Activated CD4-positive, alpha-beta T cell treated with anti-CD3 and anti-CD28 coated beads, Interleukin-2, amount 50 U/mL, for 24 hours (primary cell): ENCODE measurements at places on chromosomes 4 and X.

GRCh38 chr4:23887989-23888388, 1.9 kb downstream of the PPARGC1A start:
- no peak for DNase-seq

DNA sequence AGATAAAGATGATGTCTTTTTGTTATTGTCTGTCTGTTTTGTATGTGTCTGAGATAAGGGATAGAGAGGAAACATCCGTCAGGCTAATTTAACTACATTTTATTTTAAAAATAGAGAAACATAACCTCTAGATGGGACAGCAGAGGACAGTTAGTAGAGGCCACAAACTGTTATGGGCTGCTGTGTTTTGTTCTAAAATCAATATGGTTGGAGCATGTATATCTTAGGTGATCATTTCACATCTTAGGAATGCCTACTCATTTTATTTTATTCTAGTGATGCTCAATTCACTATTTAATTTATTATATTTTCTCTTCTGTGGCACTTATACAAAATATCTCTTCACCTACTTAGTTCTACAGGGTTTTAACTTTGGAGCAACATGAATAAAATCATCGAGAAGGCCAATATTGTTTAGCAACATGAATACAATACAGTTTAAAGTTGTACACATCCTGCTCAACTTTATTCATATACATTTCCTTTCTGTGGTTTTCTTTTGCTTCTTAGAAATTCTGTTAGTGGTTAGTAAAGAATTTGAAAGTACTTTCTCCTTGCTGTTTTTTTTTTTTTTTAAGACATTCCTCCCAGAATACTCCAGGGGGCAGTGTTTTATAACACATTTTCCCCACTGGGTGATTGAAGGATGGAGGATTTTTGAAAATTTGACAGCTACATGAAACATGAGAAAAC, 392.9 kb downstream of the UNC5C start:
- no peak for DNase-seq

- DNase-seq, result no peak
Observed at GRCh38 chr4:110621328-110621812, 1.5 kb downstream of the PITX2 start.

GRCh38 chrX:33908898-33909297, 223.2 kb downstream of the FAM47A start:
- no peak for DNase-seq

DNA sequence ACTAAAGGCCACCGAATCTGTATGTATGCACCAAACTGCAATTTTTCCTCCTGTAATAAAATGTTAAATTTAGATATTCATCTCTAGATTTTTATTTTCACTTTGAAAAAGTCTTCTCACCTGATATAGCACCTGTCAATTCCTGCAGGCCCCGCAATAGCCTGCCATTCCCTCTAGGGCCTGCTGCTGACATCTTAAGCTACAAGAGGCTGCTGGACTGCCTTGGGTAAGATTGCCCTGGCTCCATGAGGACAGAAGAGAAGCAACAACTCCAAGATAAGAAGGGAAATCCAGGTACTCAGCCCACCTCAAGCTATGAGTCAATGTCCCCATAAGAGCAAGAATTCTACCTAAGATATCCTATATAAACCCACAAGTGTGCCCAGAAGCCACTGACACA, 230.2 kb upstream of the AGTR2 start:
- no peak for DNase-seq

- DNase-seq, result no peak
Observed at GRCh38 chrX:139739138-139739537, 31.2 kb upstream of the MCF2 start.

DNA sequence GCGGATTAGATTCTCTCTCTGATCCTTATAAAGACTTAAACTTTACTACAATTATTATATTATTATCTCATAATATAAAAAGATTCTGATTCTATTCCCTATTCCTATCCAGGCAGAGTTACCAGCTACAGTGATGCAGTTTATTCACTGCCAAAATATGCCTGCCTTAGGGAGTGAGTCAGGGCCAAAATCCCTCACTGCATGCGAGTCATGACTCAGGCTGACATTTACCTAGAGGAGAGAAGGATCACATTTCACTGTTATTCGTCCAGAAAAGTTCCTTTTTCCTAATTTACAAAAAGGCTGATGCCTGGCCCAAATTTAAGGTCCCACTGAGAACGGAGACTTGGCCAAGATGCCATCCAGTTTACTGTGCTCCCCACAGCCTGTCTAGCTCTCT, 168.5 kb upstream of the LDB2 start:
- no peak for DNase-seq

- DNase-seq, result no peak
Observed at GRCh38 chr4:1762264-1763010, 30.7 kb upstream of the FGFR3 start.
